Right forelimb (tissue), 1 donor: ENCODE measurements at places on chromosomes 7 and 10.

DNA sequence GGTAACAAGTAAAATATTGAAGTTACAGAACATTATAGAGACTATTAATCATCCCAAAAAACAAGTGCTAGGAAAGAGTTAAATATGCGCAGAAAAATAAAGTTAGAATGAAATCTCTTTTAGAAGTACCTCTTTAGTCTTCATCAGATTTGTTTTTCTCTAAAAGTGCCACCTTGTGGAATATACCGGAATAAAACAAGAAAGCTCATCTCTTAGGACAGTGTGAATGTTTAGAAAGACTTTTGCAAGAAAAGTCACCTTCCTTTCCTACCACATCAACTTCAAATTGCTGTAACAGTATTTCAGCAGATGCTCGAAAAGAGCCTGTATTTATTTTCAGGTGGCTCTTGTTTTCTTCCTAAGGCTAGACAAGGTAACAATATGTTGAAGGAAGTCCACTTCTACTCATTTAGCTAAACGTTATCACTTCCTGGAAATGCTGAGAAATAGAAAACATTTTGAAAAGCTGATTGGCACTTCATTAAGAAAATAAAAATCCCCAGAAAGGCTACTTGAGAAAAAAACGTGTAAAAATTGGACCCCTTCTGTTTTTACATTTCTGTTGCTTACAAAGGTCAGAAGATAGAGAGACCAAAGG, 19.8 kb upstream of the FAM133B start:
- no peak for DNase-seq

GRCh38 chr7:130867581-130868136, 133.7 kb upstream of the KLF14 start:
- no peak for DNase-seq

- DNase-seq, result no peak
Observed at GRCh38 chr10:35778306-35778705, 136.2 kb upstream of the FZD8 start.

- no peak for DNase-seq
Observed at GRCh38 chr7:142739923-142740492, 9.3 kb upstream of the PRSS1 start.

- DNase-seq, result no peak
Observed at GRCh38 chr7:15104411-15105092, 202.0 kb upstream of the DGKB start.

DNA sequence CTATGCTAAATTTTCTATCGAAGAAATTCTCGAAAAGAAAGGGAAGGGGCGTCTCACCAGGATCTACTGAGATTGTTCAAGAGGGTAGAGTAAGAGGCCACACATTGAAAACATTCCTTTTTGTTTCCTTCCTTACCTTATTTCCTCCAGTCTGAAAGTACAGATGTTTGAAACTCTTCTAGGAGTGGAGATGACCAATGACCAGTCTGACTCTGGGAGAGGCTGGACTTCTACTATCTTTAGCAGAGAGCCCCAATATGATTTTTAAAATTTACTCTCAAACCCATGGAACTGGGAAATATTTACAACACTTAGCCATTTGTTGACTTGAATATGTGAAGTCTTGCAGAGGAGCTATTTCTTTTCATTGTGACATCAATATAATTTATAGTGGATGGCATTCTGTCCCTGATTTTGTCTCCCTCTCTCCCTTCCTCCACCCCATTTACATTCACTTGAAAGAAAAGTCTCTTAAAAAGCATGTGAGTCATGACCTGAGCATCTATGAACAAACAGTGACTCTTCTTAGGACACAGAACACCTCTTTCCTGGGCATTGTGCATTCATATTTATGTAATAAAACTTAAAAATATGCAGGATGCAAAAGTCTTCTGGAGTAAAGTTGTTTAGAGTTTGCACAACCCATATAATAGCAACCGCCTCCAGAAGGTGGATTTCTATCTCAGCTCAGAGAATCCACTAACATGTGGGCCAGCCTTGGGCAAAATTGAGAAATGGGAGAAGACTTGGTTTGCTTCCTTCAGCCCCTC, 31.2 kb upstream of the BMPER start:
- no peak for DNase-seq

GRCh38 chr7:7772397-7772821, 54.0 kb upstream of the RPA3 start:
- DNase-seq, result no peak

GRCh38 chr7:50502001-50502684, 52.0 kb upstream of the FIGNL1 start:
- DNase-seq, result peak; percentile 62

DNA sequence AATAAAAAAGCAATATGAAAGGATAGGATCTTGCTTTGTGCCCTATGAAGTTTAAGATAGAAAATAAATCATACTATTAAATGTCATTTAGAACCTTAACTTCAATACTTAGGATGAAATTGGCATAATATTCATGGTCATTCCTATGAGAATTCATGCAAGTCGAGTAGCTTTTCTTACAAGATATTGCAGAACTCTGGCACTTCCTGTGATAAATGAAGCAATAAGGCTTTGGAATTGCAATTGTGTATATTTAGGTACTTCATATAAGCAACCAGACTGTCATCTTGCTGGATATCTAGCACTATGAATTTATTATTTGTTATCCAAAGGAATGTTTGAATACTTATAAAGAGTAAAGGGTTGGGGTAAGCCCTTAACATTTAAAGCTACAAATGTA, 116.5 kb downstream of the ZNF438 start:
- DNase-seq, result no peak

DNA sequence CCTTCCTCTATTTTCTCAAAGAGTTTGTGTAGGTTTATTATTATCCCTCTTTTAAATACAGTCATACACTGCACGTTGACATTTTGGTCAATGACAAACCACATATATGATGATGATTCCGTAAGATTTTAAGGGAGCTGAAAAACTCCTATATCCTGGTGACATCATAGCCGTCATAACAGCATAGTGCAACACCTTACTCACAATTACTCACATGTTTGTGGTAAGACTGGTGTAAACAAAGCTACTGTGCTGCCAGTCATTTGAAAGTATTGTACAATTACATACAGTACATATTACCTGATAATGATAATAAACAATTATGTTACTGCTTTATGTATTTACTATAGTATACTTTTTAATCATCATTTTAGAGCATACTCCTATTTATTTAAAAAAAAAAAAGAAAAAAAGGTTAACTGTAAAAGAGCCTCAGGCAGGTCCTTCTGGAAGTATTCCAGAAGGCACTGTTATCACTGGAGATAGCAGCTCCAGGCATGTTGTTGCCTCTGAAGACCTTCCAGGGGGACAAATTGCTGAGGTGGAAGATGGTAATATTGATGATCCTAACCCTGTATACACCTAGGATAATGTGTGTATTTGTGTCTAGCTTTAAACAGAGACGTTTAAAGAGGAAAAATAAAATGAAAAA, 123.3 kb upstream of the CDK1 start:
- DNase-seq, result no peak

DNA sequence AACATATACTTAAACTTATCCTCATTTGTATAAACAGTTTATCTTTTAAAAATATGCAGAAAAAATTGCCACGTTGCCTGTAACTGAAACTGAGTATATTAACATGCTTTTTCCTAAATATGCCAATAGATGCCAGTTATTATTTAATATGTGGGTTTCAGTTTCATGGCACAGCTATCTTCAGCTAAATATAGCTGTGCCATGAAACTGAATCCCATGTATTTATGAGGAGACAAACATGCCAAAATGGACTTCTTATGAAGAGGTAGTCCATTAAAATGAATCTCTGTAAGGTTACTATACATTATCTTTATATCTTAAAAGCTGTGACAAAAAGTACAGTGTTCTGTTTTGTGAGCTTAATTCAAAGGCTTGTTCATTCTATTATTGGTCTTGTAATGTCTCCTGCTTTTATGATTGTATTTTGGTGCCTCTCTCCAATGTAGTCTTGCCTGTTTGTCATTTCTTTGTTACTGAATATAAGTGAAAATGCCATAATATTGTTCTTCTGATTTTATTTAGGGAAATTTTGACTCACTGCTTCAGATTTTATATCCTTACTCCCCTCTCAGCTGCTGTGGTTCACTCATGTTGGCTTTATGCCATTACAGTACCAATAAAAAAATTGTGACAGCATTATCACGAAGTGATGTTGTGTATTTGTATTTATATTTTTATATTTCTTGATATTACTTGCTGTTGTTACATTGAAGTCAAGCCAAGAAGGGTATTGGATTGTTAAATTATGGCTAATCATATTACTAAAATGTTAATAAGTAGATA, 34.3 kb upstream of the CACNA2D1 start:
- DNase-seq, result no peak
